A673 (cell line): ENCODE measurements at places on chromosomes 3 and 15.
A peak's percentile ranks its signal among the peaks of the same experiment; 100 is the strongest.

GRCh38 chr3:132087356-132087755, 52.5 kb upstream of the CPNE4 start:
- H3K27ac ChIP-seq, result no peak overlapping the region
- H3K4me1 ChIP-seq, result peaks cover 10% of the 10 kb centered on the region
- no peaks in the 10 kb centered on the region for H3K36me3 ChIP-seq
- H3K27me3 ChIP-seq, result no peaks in the 10 kb centered on the region
- DNase-seq, result no peak

GRCh38 chr3:124587053-124587408, 143.2 kb upstream of the UMPS start:
- DNase-seq, result no peak
- peaks cover 24% of the 10 kb centered on the region for H3K4me1 ChIP-seq

DNA sequence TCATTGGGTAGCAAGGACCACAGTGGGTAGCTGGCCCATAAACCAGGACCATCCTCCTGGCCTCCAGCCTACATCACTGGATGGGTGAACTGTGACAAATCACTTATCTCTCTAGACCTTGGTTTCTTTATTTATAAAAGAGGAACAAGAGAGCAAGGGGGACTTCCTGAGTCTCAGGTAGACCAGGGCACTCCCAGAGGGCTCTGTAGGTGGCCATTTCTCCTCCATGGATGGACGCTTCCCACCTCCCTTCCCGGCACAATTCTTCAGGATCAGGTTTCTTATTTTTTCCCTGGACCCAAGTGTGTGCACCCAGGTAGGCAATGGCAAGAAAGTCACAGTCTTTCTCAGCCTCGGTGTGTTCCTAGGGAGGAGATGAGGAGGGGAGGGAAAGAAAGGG, 41.4 kb upstream of the SPATA12 start:
- no peaks in the 10 kb centered on the region for H3K4me1 ChIP-seq
- no peaks in the 10 kb centered on the region for H3K27me3 ChIP-seq
- no peak for DNase-seq
- no peak overlapping the region for H3K4me3 ChIP-seq
- H3K27ac ChIP-seq, result no peak overlapping the region
- H3K36me3 ChIP-seq, result no peaks in the 10 kb centered on the region

- no peaks in the 10 kb centered on the region for H3K36me3 ChIP-seq
- H3K27me3 ChIP-seq, result peaks cover 3% of the 10 kb centered on the region
- no peak overlapping the region for H3K4me3 ChIP-seq
Measured at GRCh38 chr15:43702701-43703424, 9.2 kb downstream of the CKMT1A start.

GRCh38 chr3:89154416-89154815, 47.0 kb downstream of the EPHA3 start:
- no peaks in the 10 kb centered on the region for H3K27me3 ChIP-seq
- H3K4me3 ChIP-seq, result no peak overlapping the region
- DNase-seq, result no peak
- no peak overlapping the region for H3K27ac ChIP-seq
- H3K36me3 ChIP-seq, result no peaks in the 10 kb centered on the region
- no peaks in the 10 kb centered on the region for H3K4me1 ChIP-seq

DNA sequence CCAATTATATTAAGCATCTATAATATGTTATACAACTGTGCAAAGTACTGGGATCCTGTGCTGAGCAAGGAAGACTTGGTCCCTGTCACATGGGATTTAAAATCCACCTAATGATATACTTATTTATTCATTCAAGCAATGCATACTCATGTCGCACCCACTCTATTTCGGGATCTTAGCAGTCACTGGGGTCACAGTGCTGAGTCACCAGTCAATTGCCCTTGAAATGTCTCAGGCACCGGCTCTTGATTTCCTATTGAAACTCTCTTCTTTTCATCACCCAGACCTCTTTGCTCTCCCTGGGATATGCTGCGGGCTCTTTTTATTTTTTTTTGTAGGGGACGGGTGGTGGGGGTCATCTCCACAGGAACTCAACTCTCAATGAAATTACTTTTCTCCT, 194.5 kb upstream of the GAP43 start:
- no peaks in the 10 kb centered on the region for H3K4me1 ChIP-seq

DNA sequence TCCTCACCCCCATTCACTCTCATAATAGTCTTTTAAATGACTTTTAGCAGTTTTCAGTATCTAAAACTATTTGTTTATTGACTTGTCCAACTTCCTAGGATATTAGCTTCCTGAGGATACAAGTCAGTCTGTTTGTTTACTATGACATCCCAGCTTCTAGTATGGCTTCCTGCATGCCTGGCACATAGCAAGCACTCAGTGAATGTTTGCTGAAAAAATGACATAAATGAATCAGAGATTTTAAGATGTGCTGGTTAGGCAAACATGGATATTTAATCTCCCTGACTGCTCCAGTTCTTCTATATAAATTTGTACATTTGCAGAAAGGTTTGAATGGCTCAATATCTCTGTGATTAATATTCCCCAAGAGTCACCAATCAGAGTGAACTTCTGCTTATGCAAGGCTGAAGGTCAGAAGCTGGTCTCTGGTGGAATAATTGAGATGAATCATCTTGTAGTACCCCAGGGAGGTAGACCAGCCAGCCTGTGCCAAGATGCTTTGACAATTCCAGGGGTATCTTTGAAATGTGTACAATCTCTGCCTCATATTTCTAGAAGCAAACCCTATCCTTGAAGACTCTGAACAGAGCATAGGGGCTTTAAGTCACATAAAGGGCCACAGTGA, 219.0 kb upstream of the LMCD1 start:
- no peak for DNase-seq
- no peak overlapping the region for H3K27ac ChIP-seq
- peaks cover 39% of the 10 kb centered on the region for H3K4me1 ChIP-seq
- no peaks in the 10 kb centered on the region for H3K36me3 ChIP-seq
- no peaks in the 10 kb centered on the region for H3K27me3 ChIP-seq
- no peak overlapping the region for H3K4me3 ChIP-seq

DNA sequence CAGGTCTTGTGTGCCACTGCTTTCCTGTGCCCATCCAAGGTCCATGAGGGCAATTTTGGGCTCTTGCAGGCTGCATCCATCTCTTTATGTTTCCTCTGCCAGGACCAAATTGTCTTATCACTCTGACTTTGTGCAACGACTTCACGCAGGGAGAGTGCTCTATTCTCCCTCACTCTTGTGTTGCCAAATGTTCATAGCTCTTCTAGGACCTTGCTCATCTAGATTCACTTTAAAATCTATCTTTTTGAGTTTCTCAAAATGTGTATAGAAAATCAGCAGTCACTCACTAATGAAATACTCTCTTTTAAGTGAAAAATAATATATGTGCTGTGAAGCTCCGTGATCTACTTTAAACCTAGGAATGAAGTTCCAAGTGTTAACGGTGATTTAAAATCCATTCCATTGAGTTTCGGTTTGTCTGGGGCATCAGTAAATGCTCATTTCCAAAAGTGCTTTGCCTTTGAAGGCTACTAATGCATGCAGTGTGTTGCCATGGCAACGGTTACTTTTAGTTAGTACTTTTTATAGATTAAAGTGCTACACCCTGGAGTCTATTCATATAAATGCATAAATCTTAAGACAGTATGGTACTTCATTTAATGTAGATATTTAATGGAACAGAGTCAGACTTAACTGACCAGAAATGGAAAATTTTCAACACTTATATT, 46.6 kb upstream of the GOLGA8J start:
- no peak for DNase-seq
- H3K36me3 ChIP-seq, result no peaks in the 10 kb centered on the region
- no peaks in the 10 kb centered on the region for H3K4me1 ChIP-seq
- H3K27me3 ChIP-seq, result no peaks in the 10 kb centered on the region
- H3K4me3 ChIP-seq, result no peak overlapping the region
- no peak overlapping the region for H3K27ac ChIP-seq

DNA sequence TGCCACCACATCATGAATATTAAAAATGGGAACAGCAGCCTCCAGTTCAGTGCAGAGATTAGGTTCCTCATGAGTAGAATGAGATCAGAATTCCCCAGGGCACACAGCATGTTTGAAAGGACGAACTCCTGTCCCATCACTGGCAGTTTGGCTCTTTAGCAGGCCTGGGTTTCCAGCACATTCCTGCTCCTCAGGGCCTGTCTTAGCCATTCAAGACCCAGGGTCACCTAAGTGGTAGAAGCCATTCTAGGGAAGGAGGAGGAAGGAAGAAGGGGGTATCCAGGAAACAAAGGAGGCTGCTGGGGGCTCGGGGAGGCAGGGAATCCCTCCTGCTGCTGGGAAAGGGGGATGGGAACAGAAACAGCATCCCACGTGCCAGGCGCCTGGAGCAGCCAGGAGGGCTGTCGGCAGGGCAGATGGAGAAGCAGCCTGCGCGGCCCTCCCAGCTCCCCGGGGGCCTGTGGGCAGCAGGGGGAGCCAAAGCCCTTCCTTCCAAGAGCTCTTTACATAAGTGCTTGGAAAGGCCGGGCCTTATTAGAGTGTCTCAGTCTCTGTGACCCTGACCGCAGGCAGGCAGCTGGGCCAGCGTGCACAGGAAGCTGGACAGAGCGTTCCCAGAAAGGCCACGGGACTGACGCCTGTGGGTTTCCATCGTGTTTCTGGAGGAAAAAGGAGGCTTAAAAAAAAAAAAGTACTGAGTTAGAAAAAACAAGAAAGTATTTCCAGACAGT, 24.7 kb downstream of the LOXL1 start:
- H3K27ac ChIP-seq, result peak overlapping the region; percentile 75
- peak; percentile 97 for DNase-seq
- peaks cover 23% of the 10 kb centered on the region for H3K36me3 ChIP-seq
- H3K27me3 ChIP-seq, result no peaks in the 10 kb centered on the region
- no peak overlapping the region for H3K4me3 ChIP-seq
- peaks cover 23% of the 10 kb centered on the region for H3K4me1 ChIP-seq

- no peak overlapping the region for H3K27ac ChIP-seq
- no peak overlapping the region for H3K4me3 ChIP-seq
- H3K27me3 ChIP-seq, result no peaks in the 10 kb centered on the region
- DNase-seq, result no peak
- no peaks in the 10 kb centered on the region for H3K36me3 ChIP-seq
Measured at GRCh38 chr3:124172816-124173215, 180.9 kb upstream of the ROPN1 start.

DNA sequence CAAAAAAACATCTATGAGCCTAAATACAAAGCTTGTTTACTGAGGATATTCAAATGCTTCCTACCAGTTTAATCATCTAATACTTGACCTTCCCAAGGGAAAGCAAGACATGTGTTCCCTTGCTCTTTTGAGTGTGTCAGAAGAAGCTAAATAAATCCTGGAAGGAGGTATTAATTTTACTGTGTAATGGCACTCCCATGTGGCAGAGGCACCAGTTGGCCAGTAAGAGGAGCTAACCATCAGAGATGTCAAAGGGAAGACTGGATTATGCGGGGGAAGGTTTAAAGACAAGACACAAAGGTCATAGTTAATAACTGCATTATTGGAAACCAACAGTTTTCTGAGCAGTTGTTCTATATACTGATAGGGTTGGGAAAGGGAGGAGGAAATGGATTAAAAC, 125.1 kb downstream of the SUCLG2 start:
- H3K27me3 ChIP-seq, result no peaks in the 10 kb centered on the region
- H3K4me3 ChIP-seq, result no peak overlapping the region
- no peak overlapping the region for H3K27ac ChIP-seq
- no peaks in the 10 kb centered on the region for H3K4me1 ChIP-seq
- DNase-seq, result no peak

DNA sequence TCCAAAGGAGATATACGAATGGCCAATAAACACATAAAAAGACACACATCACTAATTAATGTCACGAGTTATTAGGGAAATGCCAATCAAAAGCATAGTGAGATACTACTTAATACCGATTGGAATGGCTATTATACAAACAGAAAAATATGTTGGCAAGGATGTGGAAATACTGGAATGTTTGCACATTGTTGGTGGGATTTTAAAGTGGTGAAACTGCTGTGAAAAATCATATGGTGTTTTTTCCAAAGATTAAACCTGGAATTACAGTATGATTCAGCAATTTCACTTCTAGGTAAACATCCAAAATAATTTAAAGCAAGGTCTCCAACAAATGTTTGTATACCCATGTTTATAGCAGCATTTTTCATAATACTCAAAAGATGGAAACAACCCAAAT, 765.5 kb downstream of the VGLL3 start:
- no peak overlapping the region for H3K4me3 ChIP-seq
- H3K36me3 ChIP-seq, result no peaks in the 10 kb centered on the region
- DNase-seq, result no peak
- H3K27me3 ChIP-seq, result no peaks in the 10 kb centered on the region
- no peak overlapping the region for H3K27ac ChIP-seq
- no peaks in the 10 kb centered on the region for H3K4me1 ChIP-seq

- DNase-seq, result no peak
- H3K36me3 ChIP-seq, result no peaks in the 10 kb centered on the region
- no peak overlapping the region for H3K27ac ChIP-seq
- H3K4me1 ChIP-seq, result no peaks in the 10 kb centered on the region
Measured at GRCh38 chr3:67853520-67853919, 199.1 kb upstream of the SUCLG2 start.

- H3K4me3 ChIP-seq, result no peak overlapping the region
- no peaks in the 10 kb centered on the region for H3K4me1 ChIP-seq
- no peaks in the 10 kb centered on the region for H3K27me3 ChIP-seq
- H3K27ac ChIP-seq, result no peak overlapping the region
- peaks cover 46% of the 10 kb centered on the region for H3K36me3 ChIP-seq
Measured at GRCh38 chr15:25065876-25066275, 111.1 kb downstream of the SNRPN start.
